ENCODE measurements at places on chromosomes 6 and 20.
A peak's percentile ranks its signal among the peaks of the same experiment; 100 is the strongest.

DNA sequence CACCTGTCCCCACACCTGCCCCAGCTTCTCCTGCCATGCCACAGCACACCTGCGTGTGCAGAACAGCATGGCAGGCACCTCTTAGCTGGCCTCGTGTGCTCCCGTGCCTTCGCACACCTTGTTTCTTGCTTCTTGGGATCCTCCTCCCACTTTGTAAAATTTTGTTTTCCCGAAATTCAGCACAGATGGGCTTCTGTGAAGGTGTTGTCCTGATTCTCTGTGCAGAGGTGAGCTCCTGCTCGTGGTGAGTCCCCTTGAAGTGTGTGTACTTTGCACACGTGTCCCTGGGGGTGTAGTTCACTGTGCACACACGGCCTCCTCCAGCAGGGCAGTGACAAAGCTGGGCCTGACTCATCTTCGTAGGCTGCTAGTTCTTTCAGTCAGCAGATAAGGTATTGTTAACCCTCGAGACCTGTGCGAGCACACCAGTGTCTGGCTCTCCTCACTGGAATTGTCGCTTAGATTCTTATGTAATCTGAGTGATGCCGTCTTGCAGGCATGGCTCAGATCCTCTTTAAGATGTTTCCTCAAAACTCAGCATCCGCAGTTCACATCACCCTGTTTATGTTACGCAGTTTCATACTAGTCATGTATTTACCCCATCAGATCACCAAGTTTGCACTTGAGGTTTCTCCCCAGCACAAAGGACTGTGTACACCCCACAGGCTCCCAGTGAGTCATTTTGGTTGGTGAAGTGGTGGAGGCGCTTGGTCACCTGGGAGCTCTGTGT lies 77.7 kb downstream of the CDYL start:
- DNase-seq, result peak; percentile 17

DNA sequence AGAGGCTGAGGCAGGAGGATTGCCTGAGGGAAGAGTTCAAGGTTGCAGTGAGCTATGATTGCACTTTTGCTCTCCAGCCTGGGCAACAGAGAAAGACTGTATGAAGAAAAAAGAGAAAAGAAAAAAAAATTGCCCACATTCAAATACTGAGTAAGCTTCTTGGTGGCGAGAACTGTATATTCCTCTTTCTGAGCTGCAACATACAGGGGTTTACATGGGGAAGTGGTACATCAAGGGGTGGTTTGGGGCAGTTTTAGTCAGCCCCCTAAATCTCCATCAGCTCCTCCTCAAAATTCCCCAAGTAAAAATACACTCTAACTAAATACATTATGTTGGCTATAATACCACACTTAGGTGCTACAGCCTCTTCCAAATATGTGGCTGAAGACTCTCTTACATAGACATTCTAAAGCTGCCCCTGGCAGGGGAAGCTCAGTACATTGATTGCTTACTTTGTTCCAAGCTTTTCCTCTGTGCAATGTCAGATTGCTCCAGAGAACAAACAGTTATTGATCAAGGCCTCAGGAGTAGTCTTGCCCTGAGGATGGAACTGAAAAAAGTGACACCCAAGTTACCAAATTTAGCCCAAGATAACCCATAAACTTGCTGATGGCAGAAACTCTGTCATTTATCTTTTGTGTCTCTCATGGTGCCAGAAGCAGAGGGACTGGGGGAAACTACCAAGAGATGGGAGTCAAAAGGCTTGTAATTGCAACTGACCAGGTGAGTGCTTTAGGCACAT lies 107.4 kb upstream of the RIPOR2 start:
- DNase-seq, result no peak

- no peak for DNase-seq
Measured at GRCh38 chr6:28003661-28004060, 46.6 kb downstream of the OR2B6 start.

- no peak for DNase-seq
Measured at GRCh38 chr6:2396042-2396657, 150.7 kb upstream of the GMDS start.

DNA sequence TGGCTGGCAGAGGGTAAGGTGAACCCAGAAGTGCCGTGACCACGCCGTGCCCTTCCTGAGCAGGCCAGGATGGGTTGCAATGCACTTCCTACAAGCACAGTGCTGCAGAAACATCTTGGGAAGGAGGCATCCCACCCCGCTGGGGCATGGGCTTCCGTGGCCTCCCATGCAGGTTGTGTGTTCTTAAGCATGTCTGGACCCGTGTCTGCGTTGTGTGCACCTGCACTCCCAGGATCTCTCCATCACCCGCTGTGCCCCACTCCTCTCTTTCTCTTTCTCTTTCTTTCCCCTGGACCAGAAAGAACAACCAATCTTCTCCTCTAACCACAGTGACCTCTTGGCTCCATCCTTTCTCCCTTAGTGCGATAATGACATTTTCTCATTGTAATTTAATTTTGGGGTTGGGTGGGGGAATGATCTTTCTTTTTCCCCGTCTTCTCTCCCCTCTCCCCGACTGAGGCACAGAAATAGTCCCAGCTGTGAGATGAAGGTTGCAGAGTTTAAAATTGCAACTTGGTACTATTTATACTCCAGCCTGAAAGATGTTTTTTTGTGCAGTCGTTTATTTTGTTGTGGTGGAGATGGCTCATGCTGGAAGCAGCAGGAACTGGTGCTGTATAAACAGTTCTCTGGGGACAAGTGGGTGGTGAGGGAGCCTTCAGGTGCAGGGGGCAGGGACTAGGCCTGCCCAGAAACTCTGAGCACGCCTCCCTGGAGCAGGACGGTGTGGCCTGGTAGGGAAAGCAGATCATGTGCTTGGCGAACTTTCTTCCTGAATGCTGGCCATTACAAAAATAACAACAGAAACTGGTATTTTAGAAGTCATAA lies 20.5 kb downstream of the BCAS4 start:
- no peak for DNase-seq

GRCh38 chr20:51404297-51405060 lies 138.0 kb downstream of the NFATC2 start:
- DNase-seq, result peak; percentile 83

GRCh38 chr20:45010399-45010828 lies 44.1 kb downstream of the STK4 start:
- DNase-seq, result no peak

DNA sequence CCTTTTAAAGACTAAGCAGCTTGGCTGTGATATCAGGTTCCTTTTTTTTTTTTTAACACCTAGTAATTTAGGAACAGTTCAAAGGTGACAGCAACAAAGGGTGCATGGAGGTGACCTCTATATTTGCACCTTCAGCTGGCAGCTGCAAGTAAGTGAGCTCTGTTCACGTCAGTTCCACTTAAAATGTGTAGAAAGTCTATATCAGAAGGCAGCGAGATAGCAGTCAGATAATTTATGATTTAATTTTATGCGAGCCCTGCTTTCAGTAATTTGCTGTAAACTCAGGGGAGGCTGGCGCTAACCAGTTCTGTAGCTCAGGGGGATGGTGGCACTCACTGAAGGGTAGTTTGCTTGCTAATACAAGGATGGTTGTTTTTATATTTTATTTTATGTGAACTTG lies 602.8 kb upstream of the MMS22L start:
- no peak for DNase-seq

DNA sequence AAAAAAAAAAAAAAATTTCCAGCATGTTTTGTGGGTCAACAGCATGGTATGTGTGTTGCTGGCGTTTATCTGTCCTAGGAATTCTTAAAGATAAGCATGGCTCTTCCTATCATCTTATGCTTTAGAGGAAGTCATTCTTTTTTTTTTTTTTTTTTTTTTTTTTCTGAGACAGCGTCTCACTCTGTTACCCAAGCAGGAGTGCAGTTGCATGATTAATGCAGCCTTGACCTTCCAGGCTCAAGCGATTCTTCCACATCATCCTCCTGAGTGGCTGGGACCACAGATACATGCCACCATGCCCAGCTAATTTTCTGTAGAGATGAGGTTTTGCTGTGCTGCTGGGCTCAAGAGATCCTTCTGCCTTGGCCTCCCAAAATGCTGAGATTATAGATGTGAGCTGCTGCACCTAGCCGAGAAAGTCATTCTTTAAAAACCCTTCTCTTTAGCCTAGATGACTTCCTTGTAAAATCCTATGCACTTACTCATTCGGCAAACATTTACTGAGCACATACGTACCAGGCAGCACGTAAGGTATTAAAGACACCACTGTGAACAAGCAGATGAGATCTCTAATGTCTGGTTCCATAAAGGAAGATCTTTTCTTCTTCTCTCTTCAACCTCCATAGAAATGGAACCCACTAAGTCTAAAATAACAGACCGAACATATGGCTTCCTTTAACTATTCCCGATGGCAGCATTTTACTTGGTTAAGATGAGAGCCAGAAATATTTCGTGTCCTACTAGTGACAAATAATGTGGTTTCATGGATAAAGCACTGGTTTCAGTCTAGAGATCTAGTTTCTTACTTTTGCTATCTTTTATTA lies 122.4 kb downstream of the RIN2 start:
- DNase-seq, result no peak

DNA sequence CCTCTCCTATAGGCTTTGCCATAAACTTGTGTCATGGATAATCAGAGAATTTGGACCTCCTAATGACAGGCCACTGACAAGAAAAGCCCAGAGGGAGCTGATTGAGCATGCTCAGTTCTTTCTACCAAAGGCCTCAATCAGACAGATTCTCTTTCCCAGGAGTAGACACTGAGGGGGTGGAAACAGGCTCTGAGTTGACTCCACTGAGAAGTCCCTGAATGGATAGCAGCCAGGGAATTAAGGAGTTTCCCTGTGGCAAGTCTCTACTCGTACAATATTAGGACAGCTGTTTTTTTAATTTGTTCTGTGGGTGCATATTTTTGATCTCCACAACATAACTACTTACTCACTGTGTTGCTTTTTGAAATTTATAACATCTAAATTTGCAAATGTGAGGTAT lies 63.3 kb downstream of the SLC16A10 start:
- DNase-seq, result no peak

- DNase-seq, result no peak
Measured at GRCh38 chr20:53466279-53466678, 127.4 kb downstream of the ZNF217 start.

- DNase-seq, result no peak
Measured at GRCh38 chr20:50475681-50476292, 34.4 kb upstream of the PTPN1 start.

DNA sequence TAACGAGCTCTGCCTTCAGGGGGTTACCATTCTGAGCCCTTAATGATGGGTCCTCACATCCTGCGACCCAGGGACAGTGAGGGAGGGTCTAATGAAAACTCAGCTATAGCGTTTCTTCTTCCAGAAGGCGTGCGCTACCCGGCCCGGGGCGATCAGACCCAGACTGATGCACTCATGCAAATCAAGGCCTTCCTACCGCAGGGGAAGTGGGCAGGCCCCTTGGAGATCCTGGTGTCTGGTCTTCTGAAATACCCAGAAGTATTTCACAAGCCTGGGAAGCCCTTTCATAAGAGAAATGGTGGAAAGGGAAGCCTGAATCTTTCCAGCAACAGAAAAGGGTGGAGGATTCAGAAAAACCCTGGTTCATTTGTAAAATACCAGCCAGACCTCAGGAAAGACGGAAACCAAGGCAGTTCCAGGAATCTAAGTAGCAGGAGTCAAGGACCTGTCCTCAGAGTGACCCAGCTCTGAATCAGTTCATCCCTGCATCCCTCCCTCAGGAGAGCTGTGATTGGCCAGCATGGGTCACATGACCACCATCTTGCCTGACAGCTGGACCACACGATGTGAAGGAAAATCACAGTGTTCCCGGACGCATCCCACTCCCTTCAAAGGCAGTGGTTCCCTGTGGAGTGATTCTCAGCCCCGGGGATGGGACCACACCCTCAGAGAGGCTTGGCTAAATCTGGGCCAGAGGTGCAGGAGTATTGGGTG lies 12.7 kb downstream of the BFSP1 start:
- DNase-seq, result no peak

DNA sequence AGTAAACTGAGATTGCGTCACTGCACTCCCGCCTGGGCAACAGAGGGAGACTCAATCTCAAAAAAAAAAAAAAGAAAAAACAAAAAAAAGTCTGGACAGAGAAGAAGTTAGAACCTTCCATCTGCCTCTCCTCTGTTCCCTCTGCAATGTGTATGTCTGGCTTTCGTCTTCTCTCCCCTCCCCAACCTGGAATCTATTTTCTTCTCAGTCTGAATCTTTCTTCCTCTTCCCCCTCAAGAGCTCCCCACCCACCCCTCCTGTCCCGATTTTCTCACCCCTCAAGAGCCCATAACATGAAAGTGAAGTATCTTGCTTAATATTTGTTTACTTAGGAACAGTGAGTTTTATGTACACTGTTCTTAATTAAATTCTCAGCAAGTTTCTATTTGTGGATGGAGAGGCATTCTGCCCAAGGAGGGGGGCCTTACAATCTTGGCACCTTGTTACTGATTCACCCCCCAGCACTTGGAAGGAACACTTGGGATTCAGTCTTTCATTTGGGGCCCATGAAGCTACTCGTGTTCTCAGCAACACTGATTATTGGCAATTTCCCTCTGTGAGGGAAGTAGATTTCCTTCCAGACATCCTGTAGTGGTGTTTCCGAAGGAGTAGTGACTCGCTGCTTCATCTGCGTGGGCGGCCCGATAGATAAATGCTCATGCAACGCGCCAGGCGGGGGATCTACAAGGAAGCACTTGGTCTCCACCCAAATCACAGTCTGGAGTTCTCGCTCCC lies 69.3 kb upstream of the SRSF6 start:
- DNase-seq, result no peak

- DNase-seq, result no peak
Measured at GRCh38 chr20:23530937-23531567, 37.2 kb downstream of the CST9L start.

DNA sequence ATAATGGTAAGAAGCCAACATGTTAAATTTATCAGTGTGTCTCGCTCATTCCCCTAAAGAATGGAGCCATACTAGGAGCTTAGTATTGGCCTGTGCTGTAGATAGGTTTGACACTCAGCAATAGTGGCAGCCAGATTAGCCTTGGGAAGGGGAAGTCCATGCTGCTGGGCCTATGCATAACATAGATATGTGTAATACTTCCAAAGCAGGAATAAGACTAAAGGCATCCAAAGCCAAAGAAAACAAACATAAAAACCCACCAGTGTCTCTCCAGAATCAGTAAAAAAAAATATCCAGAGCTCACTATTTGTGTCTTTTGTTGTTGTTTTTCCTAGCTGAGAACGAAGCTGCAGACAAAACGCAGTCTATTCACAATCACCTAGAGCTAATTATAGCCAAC lies 104.2 kb upstream of the STXBP5 start:
- DNase-seq, result no peak

DNA sequence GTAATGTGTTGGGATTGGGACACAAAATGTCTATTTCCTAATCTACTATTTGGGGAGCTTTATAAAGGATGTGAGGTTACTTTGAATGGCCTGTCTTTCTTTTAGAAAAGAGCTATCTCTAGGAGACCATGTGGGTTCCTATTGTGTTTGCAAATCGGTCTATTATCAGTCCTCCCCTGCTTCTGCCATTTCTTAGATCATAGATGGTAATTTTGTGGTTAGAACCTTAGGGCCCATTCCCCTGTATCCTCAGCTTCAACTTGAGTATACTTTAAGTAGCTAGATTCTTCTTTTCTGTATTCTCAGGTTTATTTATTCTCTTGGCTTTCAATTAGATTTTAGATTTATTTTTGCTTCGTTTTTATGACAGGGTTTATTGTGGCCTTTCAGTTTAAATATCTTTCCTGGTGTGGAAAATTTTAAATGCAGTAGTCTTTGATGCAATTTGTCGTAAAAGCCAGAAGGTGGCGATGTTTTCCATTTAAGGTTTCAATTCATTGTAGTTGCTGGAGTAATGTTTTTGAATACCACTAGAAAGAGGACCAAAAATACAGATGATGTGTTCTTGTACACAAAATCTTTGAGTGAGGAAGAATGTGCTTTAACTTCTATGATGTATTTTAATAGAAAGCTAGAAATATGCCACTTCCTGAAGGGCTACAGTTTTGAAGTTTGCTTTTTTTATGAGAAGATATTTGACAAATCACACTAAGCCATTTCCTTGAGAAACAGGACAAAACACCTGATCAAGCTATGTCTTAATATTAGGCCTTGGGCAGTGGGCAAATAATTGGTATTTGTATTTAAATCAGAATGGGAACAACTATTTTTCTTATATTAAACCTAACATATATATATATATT lies 20.3 kb downstream of the TBPL1 start:
- no peak for DNase-seq

All from activated T-cell treated with anti-CD3 and anti-CD28 coated beads for 48 hours (primary cell).